ENCODE measurements at places on chromosomes 4 and X.

- DNase-seq = peak; percentile 26
Measured at GRCh38 chr4:57109847-57110639, at the start of gene IGFBP7. Gene IGFBP7, minus strand, starts transcription at chr4:57110385. Its CDS starts 34 bp downstream, at chr4:57110351.

GRCh38 chr4:159283696-159284095 lies 180.8 kb downstream of the RAPGEF2 start:
- DNase-seq = no peak

DNA sequence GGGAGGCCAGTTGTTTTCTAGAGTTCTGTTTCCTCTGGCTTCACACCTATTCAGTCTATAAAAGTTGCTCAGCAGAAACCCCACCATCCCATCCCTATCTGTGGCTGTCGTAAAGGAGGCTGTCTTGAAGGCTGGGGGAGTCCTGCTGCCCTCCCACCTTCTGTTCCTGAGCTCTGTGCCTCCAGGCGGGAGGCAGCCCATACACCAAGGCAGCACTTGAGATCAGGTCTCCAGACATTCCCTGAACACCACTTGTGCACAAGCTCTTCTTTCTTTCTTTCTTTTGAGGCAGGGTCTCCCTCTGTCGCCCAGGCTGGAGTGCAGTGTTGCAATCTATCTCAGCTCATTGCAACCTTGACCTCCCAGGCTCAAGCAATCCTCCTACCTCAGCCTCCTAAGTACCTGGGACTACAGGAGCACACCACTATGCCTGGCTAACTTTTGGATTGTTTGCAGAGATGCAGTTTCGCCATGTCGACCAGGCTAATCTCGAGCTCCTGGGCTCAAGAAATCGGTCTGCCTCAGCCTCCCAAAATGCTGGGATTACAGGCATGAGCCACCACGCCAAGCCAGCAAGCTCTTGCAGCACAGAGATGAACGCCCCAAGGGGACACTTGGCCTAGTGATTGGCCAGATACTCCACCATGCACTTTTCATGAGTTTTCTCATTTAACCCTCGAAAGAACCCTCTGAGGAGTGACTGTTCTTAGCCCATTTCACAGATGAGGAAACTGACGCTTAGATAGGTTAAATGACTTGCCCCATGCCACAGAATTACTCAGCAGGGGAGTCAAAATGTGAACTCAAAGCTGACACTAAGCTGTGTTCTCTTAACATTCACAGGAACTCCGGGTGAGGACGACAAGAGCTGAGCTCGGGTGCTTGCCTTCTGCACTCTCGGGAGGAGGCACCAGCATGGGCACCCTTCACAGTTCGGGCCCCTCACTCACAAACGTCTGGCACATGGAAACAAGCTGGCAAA lies 55.8 kb upstream of the ENPP6 start:
- DNase-seq = no peak

DNA sequence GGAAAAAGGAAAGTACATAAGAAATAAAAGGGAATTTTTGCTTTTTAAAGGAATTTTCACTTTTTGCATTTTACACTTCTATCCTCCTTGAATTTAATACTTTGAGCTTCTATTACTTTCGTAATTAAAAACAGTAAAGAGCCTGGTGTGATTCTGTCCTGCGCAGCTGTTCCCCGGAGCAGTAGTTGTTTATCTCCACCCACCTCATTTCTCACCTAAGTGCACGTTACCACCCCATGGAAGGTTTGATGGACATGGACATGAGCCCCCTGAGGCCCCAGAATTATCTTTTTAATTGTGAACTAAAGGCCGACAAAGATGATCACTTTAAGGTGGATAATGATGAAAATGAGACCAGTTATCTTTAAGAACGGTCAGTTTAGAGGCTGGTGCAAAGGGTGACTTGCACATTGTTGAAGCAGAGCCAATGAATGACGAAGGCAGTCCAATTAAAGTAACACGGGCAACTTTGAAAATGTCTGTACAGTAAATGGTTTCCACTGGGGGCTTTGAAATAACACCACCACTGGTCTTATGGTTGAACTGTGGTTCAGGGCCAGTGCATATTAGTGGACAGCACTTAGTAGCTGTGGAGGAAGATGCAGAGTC lies 52.1 kb upstream of the TEX13D start:
- no peak for DNase-seq

- DNase-seq = no peak
Measured at GRCh38 chrX:51608766-51609165, 9.9 kb downstream of the CENPVL3 start.

GRCh38 chr4:184344899-184345572 lies 127.4 kb upstream of the ENPP6 start:
- DNase-seq = no peak

GRCh38 chrX:112011376-112011775 lies 71.2 kb downstream of the TRPC5 start:
- no peak for DNase-seq
